Activated T-cell treated with anti-CD3 and anti-CD28 coated beads, Interleukin-2, amount 50 U/mL, for 72 hours (primary cell): ENCODE measurements at places on chromosomes 13 and 19. TPM values are rescaled to one million over a fixed set of nuclear protein-coding genes. Genes with fewer than 3 reads are reported as not detected.

The ZNF112 gene
- total RNA-seq, result not detected

The ZNF560 gene
- 0.37 TPM for total RNA-seq

GRCh38 chr19:32200312-32201038, 144.9 kb upstream of the ZNF507 start:
- peaks cover 8% of the 10 kb centered on the region for H3K27me3 ChIP-seq
- no peak overlapping the region for H3K4me3 ChIP-seq
- no peaks in the 10 kb centered on the region for H3K36me3 ChIP-seq
- peaks cover 5% of the 10 kb centered on the region for H3K4me1 ChIP-seq
- no peak overlapping the region for H3K27ac ChIP-seq
- no peak for DNase-seq

The MYBPC2 gene
- 1.3 TPM for total RNA-seq

The GTPBP3 gene
- 39.1 TPM for total RNA-seq

GRCh38 chr19:2883686-2884439, 16.7 kb downstream of the ZNF556 start:
- no peak overlapping the region for H3K4me3 ChIP-seq
- no peak for DNase-seq

GRCh38 chr19:14112809-14113385, 4.7 kb downstream of the PRKACA start:
- no peak overlapping the region for H3K27ac ChIP-seq
- H3K36me3 ChIP-seq, result peaks cover 2% of the 10 kb centered on the region
- H3K4me1 ChIP-seq, result peaks cover 44% of the 10 kb centered on the region
- H3K4me3 ChIP-seq, result no peak overlapping the region
- DNase-seq, result no peak

- no peaks in the 10 kb centered on the region for H3K27me3 ChIP-seq
- H3K27ac ChIP-seq, result no peak overlapping the region
- H3K4me3 ChIP-seq, result peak overlapping the region; percentile 8
Measured at GRCh38 chr13:100542826-100543156, 45.8 kb downstream of the GGACT start.

DNA sequence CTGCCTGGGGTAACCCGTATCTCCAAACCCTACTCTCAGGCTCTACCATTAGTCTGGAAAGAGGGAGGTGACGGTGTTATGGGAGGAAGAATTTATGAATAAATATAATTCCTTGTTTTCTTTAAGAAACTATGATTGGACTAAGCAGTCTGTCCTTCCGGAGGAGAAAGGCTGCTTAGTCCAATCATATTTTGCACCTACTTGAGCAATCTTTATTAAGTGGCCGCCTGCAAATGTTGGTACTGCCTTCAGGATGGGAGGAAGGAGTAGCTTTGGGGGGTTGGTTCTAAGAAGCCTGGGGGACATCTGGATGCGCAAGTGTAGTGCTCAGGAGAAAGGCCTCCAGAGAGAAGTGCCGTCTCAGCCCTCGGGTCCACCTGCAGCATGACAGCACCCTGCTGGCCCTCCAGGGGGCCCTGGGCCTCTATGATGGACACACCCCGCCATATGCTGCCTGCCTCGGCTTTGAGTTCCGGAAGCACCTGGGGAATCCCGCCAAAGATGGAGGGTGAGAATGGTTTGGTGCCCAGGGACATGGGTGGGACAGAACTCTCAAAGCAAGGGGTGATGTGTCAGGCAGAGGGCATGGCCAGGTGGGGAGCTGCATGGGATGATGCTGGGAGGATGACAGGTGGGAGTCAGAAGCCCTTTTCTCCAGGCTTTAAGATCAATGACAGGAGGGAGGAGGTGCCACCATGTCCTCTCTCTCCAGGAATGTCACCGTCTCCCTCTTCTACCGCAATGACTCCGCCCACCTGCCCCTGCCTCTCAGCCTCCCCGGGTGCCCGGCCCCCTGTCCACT, 4.1 kb downstream of the ACP4 start:
- H3K4me3 ChIP-seq, result no peak overlapping the region
- DNase-seq, result peak; percentile 45
- H3K27me3 ChIP-seq, result no peaks in the 10 kb centered on the region
- H3K4me1 ChIP-seq, result no peaks in the 10 kb centered on the region
- peak overlapping the region; percentile 61 for H3K27ac ChIP-seq
- H3K36me3 ChIP-seq, result peaks cover 5% of the 10 kb centered on the region

DNA sequence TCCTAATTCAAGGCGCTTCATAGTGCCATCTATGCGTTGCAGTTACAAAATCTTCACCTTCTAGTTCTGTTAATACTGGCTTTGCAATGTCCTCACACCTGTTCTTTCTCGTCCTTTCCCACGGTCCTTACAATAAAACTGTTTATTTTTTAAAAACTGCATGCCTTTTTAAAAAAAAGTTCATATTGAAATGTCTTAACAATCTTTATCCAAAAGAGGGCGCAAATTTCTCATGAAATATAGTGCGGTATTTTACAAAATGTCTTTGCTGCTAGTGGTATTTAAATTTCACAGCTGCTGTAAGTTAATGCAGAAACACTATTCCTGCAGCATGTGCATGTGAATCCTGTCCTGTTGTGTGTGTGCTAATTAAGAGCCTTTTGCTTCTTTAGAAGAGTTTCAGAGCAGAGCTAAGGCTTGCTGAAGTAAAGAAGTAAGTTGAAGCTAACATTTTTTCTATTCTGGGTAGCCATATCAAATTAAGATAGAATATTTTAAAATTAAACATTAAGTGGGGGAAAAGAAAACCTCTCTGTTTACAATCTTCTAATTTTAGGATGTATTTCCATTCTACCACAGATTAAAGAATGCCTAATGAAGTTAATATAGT, 15.8 kb upstream of the CLDN10 start:
- no peak overlapping the region for H3K27ac ChIP-seq
- no peak for DNase-seq
- H3K4me3 ChIP-seq, result no peak overlapping the region
- H3K27me3 ChIP-seq, result peaks cover 25% of the 10 kb centered on the region

The PSG2 gene
- total RNA-seq, result not detected

The TMPRSS9 gene
- not detected for total RNA-seq

The TNNT1 gene
- 0.49 TPM for total RNA-seq

- DNase-seq, result no peak
- H3K27me3 ChIP-seq, result peaks cover 11% of the 10 kb centered on the region
- H3K4me3 ChIP-seq, result peak within 1 kb of the TSS; percentile 8
- no peak within 1 kb of the TSS for H3K27ac ChIP-seq
Measured at GRCh38 chr19:708154-709143, at the start of gene PALM. Gene PALM, plus strand, starts transcription at chr19:708935. Its CDS starts 212 bp downstream, at chr19:709147.

The BEST2 gene
- total RNA-seq, result not detected

DNA sequence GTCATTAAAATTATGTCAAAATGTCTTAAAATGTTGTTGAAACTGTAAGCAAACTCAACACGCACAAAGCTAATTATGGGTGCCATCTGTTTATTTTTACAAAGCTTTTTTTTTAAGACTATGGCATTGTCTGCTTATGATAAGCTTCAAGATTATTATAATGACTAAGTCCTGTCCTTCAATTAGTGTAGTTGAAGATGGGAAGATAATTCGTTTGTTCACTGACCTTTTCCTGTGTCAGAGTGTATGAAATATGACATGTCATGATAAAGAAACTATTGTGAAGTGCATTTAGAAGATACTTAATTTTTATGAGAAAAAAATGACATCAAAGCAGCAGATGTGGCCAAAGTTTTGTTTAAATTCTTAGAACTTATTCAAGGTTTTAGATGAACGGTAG, 211.3 kb downstream of the PCCA start:
- DNase-seq, result no peak
- no peaks in the 10 kb centered on the region for H3K4me1 ChIP-seq
- no peaks in the 10 kb centered on the region for H3K36me3 ChIP-seq
- H3K27me3 ChIP-seq, result no peaks in the 10 kb centered on the region
- H3K27ac ChIP-seq, result no peak overlapping the region

DNA sequence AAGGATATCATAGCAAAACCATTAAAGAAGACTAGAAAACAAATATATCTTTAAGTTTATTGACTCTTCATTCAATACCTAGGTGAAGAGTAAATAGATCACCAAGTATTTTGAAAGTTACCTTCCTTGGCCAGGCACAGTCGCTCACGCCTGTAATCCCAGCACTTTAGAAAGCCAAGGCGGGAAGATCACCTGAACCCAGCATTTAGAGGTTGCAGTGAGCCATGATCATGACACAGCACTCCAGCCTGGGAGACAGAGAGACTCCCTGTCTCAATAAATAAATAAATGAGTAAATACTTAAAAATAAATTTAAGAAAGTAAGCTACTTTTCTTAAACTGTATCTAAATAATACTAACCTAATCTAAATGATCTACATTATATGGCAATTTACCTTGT, 8.9 kb upstream of the WBP4 start:
- peaks cover 63% of the 10 kb centered on the region for H3K4me1 ChIP-seq
- H3K27me3 ChIP-seq, result no peaks in the 10 kb centered on the region
- no peak for DNase-seq

The SPIB gene
- total RNA-seq, result 1.6 TPM

- no peak overlapping the region for H3K27ac ChIP-seq
- no peak for DNase-seq
- H3K4me1 ChIP-seq, result peaks cover 25% of the 10 kb centered on the region
- peaks cover 43% of the 10 kb centered on the region for H3K27me3 ChIP-seq
- no peaks in the 10 kb centered on the region for H3K36me3 ChIP-seq
Measured at GRCh38 chr19:1668486-1669270, 16.3 kb upstream of the TCF3 start.

The NLRP5 gene
- total RNA-seq, result not detected

The TNFRSF19 gene
- total RNA-seq, result not detected

DNA sequence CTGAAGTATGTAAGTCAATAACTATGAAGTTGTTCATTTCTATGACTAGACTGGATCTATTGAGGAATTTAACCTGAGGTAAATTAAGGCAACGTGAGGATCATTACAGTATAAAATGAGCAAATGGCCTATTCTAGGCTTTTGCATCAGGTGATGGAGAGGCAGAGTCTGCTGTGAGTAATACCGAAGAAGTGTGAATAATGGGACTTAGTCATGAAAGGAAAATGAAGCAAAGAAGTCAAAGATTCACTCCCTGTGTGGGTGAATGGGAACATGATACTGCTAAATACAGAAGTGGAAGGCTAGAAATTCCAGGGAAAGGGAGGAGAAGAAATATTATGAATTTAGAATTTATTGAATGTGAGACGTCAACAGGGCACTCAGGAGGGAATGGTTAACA, 774.1 kb downstream of the LIG4 start:
- no peak for DNase-seq
- no peaks in the 10 kb centered on the region for H3K36me3 ChIP-seq
- no peaks in the 10 kb centered on the region for H3K4me1 ChIP-seq

DNA sequence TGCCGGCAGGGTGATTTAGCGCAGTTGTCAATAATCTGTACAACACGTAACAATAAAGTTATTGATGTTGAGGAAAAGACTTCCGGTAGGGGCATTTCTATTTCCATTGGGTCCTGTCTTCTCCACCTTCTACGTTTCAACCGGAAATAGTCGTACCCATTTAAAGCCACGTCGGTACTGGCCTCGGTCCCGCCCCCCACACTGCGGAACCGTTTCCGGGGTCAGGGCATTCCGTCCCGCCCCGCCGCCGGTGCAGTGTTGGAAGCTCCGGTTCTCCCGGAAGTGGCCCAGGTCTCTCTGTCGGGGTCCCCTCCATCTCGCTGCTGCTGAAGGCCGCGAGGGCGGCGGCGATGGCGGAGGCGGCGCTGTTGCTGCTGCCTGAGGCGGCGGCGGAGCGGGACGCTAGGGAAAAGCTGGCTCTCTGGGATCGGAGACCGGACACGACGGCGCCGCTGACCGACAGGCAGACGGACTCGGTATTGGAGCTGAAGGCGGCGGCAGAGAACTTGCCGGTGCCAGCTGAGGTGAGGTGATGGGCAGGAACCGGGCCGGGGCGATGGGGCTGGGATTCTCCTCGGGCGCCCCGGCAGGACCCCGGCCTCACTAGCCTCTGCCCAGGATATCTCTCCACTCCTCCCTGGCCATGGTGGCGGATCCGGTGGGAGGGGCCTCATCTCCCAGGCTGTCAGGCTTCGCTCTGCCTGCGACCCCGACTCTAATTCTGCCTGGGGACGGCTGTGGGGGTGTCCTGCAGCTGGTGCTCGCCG, at the start of gene COG3:
Gene COG3, plus strand, starts transcription at position 253 of the 767 bp plus-strand sequence. Its CDS starts 98 bp downstream, at position 351.
- H3K36me3 ChIP-seq, result peaks cover 7% of the 10 kb centered on the region
- no peaks in the 10 kb centered on the region for H3K27me3 ChIP-seq
- peak within 1 kb of the TSS; percentile 97 for H3K27ac ChIP-seq
- peaks cover 65% of the 10 kb centered on the region for H3K4me1 ChIP-seq
- peak within 1 kb of the TSS; percentile 98 for H3K4me3 ChIP-seq

DNA sequence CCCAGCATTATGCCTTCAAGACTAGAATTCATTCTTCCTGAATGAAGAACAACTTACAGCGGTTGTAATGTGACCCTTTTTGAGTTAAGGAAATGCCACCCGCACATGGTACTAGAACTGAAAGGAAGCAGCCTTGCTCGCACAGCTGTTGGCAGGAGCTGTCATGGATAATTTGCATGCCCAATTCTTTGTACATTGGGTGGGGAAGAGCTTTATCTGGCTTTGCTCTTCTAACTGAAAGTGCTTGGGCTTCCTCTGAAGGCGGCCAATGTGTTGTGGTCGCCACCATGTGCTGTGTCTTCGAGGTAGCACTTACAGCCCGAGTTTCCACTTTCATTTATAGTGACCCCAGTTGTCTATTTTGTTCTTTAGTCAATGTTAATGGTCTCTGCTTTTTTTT, 3.4 kb downstream of the CCNE1 start:
- H3K4me3 ChIP-seq, result no peak overlapping the region
- peaks cover 18% of the 10 kb centered on the region for H3K4me1 ChIP-seq
- H3K27ac ChIP-seq, result no peak overlapping the region
- H3K27me3 ChIP-seq, result no peaks in the 10 kb centered on the region
- no peak for DNase-seq
- peaks cover 8% of the 10 kb centered on the region for H3K36me3 ChIP-seq

GRCh38 chr13:77329911-77330584, 3.2 kb upstream of the MYCBP2 start:
- H3K4me1 ChIP-seq, result peaks cover 40% of the 10 kb centered on the region
- DNase-seq, result no peak
- H3K4me3 ChIP-seq, result peak overlapping the region; percentile 92
- H3K27ac ChIP-seq, result peak overlapping the region; percentile 93
- no peaks in the 10 kb centered on the region for H3K27me3 ChIP-seq

- peak overlapping the region; percentile 10 for H3K27ac ChIP-seq
- H3K27me3 ChIP-seq, result no peaks in the 10 kb centered on the region
- peaks cover 12% of the 10 kb centered on the region for H3K36me3 ChIP-seq
- H3K4me1 ChIP-seq, result peaks cover 74% of the 10 kb centered on the region
- peak overlapping the region; percentile 22 for H3K4me3 ChIP-seq
Measured at GRCh38 chr13:75554981-75555380, 5.4 kb downstream of the UCHL3 start.

GRCh38 chr13:30077240-30077735, 226.9 kb upstream of the UBL3 start:
- H3K4me1 ChIP-seq, result no peaks in the 10 kb centered on the region
- no peak for DNase-seq
- H3K27me3 ChIP-seq, result no peaks in the 10 kb centered on the region
- no peaks in the 10 kb centered on the region for H3K36me3 ChIP-seq

GRCh38 chr19:3365836-3366752, at the start of gene NFIC:
Gene NFIC, plus strand, starts transcription at chr19:3366583. Its CDS starts 54 bp downstream, at chr19:3366637.
- peak within 1 kb of the TSS; percentile 83 for H3K4me3 ChIP-seq
- no peaks in the 10 kb centered on the region for H3K36me3 ChIP-seq
- H3K4me1 ChIP-seq, result peaks cover 59% of the 10 kb centered on the region
- H3K27ac ChIP-seq, result no peak within 1 kb of the TSS
- H3K27me3 ChIP-seq, result no peaks in the 10 kb centered on the region

DNA sequence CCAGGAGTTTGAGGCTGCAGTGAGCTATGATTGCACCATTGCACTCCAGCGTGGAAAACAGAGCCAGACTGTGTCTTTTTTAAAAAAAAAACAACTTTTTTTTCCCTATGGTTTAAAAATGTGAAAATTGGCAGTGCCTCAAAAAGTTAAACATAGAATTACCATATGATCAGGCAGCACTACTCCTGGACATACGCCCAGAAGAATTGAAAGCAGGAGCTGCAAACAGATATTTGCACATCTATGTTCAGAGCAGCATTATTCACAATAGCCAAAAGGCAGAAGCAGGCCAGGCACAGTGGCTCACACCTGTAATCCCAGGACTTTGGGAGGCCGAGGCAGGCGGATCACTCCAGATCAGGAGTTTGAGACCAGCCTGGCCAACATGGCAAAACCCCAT, 3.8 kb upstream of the RETN start:
- DNase-seq, result no peak
- H3K27ac ChIP-seq, result no peak overlapping the region
- peaks cover 11% of the 10 kb centered on the region for H3K27me3 ChIP-seq
